Stimulated activated CD8-positive, alpha-beta memory T cell treated with anti-CD3 and anti-CD28 coated beads, Interleukin-7, amount 100 ng/mL, for 4 hours (primary cell): ENCODE measurements at places on chromosomes 5 and 9.

GRCh38 chr5:14745188-14745563 is 80.7 kb downstream of the OTULIN start:
- DNase-seq, result no peak

DNA sequence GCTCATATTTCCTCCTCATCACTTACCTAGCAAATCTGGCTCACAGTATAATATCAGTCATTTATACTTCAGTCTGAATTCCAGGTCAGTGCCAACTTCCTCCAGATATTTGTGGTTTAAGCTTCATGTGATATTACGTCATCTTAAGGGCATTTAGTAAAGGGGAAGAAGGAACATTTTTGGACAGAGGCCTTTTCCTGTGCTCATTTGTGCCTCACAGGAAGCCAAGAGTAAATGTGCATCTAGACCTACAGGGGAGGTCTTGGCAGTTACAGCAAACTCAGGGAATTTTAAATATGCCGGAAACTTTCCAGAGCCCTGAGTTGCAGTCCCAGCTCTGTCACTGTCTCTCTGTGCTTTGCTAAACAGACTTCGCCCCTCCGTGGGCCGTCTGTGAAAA is 12.3 kb upstream of the KCNIP1 start:
- no peak for DNase-seq

DNA sequence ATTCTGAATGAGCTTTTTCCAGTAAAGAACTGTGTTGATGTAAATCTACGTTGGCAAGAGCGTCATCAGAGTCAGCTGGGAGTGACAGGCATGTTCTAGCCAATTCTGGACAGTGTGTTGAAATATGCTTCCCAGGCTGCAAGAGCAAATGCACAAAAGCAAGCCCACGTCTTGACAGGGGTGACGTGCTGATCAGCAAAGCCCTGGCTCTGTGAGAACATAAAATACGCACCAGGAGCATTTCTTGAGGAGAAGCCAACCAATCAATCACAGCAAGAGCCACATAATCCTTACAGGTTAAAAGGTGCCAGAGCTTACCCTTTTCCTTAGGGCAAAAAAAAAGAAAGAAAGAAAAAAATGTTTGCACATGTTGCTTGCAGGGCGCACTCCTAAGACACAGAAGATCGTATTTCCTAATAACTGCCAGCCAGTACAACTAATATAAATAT is 148.1 kb downstream of the PDE4D start:
- DNase-seq, result no peak

GRCh38 chr5:92956886-92957285 is 624.1 kb downstream of the NR2F1-AS1 start:
- DNase-seq, result no peak

- no peak for DNase-seq
Observed at GRCh38 chr9:131366761-131367401, 27.0 kb upstream of the PRRC2B start.

GRCh38 chr9:135939351-135940265 is 21.6 kb downstream of the UBAC1 start:
- peak; percentile 34 for DNase-seq

DNA sequence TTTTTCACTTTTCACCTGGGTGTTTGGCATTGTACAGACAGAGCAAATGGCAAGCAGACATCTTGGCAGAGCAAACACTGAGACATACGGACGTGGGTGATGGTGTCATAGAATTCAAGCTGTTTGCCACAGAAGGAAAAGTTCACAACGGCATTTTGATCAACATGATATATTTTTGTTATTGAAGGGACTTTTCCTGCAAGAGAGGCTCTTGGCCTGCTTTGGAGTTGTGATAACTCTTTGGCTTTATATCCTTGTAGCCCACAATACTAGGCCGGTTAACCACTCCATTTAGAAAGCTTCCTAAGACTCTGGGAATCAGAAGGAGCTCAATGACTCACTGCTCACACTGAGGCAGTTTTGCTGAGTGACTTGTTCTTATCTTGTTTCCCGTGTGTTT is 1038.3 kb downstream of the TLE1 start:
- DNase-seq, result no peak

DNA sequence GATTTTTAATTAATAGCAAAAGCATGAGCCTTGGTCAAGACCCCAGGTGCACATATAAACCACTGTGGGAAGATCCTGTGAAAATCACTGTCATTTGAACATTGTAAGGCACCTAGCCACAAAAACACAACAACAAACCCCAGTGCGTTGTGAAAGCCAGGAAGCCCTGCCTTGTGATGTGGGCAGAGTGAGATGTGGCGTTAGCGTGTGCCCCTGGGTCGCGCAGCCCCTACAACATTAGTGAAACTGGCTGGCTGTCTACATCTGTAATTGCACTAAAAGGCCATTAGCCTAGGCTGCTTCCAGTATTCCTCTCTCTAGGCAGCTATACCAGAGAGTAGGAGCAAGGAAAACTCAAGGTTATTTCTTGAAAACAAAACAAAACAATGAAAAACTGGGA is 21.1 kb upstream of the PDZD2 start:
- no peak for DNase-seq
